SK-N-SH (cell line): ENCODE measurements at places on chromosomes 4 and X. TPM values are rescaled to one million over a fixed set of nuclear protein-coding genes. Genes with fewer than 3 reads are reported as not detected.

DNA sequence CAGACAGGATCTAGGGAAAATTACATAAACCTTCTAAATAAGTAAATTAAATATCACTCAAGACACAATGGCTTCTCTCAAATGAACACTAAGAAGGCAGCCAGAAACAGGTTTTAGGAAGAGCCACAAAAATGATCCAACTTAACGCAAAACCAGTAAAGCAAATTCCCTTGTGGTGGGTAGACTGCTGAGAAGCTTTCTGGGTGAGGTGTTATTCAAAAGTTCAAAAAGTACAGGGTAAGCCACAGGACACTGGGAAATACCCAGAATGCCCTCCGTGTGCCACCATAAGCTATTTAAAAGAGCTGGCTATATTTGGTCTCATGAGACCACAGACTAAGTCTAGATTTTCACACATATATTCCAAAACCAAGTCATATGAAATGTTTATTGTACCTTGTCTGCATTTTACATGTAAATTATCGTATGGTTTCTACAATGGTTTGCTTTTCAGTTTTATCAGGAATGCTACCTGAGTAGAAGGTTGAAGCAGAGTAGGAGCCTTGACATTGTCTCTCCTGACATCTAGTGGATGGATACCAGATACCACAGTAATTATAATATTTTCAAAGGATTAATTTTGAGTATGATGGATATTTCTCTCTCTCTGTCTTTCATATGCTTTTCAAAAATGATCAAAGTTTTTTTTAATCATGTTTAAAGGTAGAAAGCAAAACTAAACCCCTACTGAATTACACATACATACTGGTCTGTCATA lies 109.3 kb upstream of the KLHL13 start:
- no peaks in the 10 kb centered on the region for H3K27me3 ChIP-seq
- peaks cover 10% of the 10 kb centered on the region for H3K4me1 ChIP-seq
- H3K36me3 ChIP-seq: no peaks in the 10 kb centered on the region
- peak; percentile 35 for DNase-seq

DNA sequence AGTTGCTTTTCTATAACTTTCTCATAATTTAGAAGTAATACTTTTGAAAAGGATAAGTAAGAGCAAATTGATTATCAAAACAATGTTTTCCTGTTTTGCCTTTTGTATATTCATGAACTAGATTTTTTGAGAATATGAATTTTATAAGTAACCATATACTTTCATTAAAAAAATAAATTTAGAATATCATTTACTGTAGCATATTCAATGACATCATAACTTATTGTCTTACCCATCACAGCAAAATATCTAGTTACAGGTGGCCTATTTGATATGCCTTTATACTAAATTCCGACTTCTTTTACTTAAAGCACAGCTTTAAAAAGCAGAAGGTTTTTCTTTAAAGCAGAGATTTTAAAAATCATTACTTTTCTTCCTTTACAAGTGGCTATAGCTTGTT lies 20.1 kb downstream of the BLTP1 start:
- H3K4me3 ChIP-seq: no peak overlapping the region
- DNase-seq: no peak
- no peaks in the 10 kb centered on the region for H3K4me1 ChIP-seq
- no peak overlapping the region for H3K27ac ChIP-seq
- H3K36me3 ChIP-seq: peaks cover 24% of the 10 kb centered on the region

CRLF2 gene
- polyA plus RNA-seq: not detected in 2 replicates

ADH4 gene
- polyA plus RNA-seq: not detected in 2 replicates

DNA sequence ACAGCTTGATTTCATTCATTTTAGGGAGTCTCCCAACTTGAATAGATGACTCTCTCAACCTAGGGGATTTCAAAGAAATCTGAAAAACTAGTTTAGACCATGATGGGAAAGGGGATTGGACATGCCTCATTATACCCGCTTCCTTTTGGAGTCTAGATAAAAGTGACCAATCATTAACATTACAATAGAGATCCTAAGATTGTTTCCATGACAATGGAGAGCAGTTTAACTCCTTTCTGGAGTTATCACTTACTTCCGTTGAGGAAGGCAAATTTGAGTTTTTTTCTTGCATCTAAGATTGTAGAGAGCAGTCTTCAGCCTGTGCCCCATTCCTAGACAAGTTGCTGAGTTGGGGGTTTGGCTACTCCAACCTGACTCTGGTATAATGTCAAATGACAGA lies 11.4 kb upstream of the IL15 start:
- H3K4me1 ChIP-seq: no peaks in the 10 kb centered on the region
- no peaks in the 10 kb centered on the region for H3K36me3 ChIP-seq
- DNase-seq: no peak
- H3K4me3 ChIP-seq: no peak overlapping the region

DNA sequence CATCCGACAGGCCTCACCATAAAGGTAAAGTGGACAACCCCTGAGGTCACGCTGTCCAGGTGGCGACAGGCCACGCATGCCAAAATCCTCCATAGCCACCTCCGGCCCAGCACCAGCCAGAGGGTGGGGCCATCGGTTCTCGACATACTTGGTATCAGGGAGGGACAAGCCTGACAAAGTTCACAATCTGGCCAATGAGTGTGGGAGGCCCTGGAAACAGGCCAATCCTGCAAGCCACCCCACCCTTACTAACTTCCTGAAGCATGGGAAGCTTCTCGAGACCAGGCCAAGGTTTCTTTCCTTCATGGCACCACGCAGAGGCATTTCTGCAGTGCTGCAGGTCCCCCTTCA lies 73.8 kb downstream of the MTMR1 start:
- H3K36me3 ChIP-seq: no peaks in the 10 kb centered on the region; the same call in 1 of the 2 replicates
- H3K4me3 ChIP-seq: no peak overlapping the region
- DNase-seq: no peak
- H3K27me3 ChIP-seq: peaks cover 13% of the 10 kb centered on the region; the same call in 1 of the 2 replicates
- H3K27ac ChIP-seq: no peak overlapping the region

DNA sequence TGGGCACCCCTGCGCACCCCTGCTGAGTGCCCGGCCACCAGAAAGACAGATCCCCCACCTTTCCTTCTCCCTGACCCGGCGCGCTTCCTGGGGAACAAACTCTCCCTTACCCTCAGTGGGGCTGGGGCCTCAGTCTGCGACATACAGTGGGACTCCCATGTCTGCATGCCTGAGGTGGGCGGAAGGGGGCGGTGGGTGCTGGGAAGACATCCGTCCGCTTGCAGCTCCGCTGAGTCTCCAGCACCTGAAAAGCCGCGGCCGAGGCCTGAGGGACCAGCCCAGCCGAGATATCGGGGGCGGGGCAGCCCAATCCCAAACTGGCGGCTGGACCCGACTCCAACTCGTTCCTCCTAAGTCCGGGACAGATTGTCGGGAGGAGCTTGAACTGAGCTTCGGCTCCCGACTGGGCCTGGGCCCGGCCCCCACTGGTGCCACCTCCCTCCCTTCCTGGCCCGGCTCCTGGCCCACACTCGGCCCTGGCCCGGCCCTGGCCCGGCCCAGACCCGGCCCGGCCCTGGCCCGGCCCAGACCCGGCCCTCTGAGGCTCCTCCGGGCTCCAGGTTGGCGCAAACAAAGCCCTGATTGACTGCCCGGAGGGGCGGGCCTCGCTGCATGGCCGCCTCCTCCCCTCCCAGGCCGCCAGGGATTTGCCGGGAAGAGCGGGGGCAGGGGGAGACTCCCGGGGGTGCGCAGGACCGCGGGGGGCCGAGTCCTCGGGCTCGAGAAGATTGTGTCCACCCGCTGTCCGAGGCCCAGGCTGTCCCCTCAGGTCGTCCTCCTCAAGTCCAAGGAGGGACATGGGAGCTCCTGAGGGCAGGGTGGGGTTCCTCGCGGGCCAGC lies 877 bp upstream of the SLC16A2 start:
- no peaks in the 10 kb centered on the region for H3K4me1 ChIP-seq
- H3K4me3 ChIP-seq: peak overlapping the region; percentile 56
- peak; percentile 78 for DNase-seq

- no peak for DNase-seq
- H3K36me3 ChIP-seq: no peaks in the 10 kb centered on the region
- no peaks in the 10 kb centered on the region for H3K4me1 ChIP-seq
- H3K27ac ChIP-seq: no peak overlapping the region
Measured at GRCh38 chrX:45868425-45868824, 667.7 kb upstream of the DIPK2B start.

DNA sequence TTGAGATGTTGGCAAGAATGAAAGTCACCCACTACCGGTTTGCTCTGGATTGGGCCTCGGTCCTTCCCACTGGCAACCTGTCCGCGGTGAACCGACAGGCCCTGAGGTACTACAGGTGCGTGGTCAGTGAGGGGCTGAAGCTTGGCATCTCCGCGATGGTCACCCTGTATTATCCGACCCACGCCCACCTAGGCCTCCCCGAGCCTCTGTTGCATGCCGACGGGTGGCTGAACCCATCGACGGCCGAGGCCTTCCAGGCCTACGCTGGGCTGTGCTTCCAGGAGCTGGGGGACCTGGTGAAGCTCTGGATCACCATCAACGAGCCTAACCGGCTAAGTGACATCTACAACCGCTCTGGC lies 12.3 kb downstream of the RPL9 start:
- no peak overlapping the region for H3K27ac ChIP-seq
- no peak for DNase-seq
- H3K36me3 ChIP-seq: peaks cover 15% of the 10 kb centered on the region
- no peaks in the 10 kb centered on the region for H3K27me3 ChIP-seq
- no peaks in the 10 kb centered on the region for H3K4me1 ChIP-seq
- no peak overlapping the region for H3K4me3 ChIP-seq

TCEAL7 gene
- 20.2 and 26.0 TPM in 2 replicates for polyA plus RNA-seq

SNCA gene
- polyA plus RNA-seq: 12.0 and 12.9 TPM in 2 replicates

DNA sequence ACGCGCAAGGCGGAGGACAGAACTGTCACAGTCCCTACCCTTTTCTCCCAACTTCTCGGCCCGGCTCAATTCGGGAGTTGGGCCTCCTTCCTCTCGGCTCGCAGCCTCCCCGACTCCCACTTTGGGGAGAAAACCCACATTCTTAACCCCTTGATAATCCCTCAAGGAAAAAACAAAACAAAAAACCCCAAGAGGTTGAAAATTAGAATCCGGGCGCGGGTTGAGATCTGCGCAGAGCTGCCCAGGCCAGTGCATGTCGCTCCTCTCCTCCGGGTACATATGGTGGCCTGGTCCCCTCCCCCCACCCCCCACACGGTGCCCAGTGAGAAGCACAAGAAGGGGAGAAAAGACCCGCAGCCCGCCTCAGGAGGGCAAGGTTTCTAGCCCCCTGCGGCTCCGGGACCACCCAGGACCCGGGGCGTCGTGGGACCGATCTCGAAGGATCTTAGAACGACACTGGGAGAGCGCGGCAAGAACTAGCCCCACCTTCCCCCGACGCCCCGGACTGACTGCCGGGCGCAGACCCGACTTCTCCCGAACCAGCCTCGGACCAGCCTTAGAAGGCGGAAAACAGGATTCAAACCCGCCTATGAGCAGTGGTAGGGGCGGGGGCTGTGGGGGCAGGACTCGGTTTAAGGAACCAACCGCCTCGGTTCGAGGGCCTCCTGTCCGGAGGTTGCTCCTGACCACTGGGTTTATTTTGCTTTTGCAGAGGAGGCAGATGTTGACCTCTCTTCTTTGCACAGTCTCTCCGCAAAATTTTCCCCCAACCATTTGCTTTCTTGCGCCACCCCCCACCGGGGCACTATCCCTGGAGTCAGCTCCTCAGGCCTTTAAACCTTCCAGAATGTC lies 2.5 kb upstream of the PDGFRA start:
- H3K27ac ChIP-seq: no peak overlapping the region; the same call in 1 of the 2 replicates
- H3K4me3 ChIP-seq: 0 out of 2 replicates have a peak overlapping the region, but pooled peaks have one; percentile 85
- H3K27me3 ChIP-seq: no peaks in the 10 kb centered on the region
- H3K4me1 ChIP-seq: peaks cover 20% of the 10 kb centered on the region; the same call in 1 of the 2 replicates
- DNase-seq: no peak

DKK2 gene
- polyA plus RNA-seq: 53.1 and 55.7 TPM in 2 replicates

DNA sequence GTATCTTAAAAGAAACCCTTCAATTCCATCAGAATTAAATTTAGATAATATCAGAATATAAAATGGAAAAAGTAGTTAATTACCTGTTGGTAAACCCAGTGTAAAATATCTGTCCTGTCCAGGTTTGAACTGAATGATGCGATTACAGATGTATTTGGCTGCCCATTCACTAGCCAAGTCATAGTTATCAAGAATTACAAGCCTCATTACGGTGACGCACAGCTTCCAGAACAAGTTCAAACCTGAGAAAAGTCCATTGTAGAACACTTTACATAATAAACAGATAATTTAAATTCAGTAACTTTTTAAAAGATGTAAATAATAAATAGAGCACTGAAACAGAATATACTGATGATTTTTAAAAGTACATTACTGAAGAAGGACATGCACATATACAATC lies 4.4 kb downstream of the GNPDA2 start:
- DNase-seq: no peak
- H3K36me3 ChIP-seq: 0 out of 2 replicates have a peak, but pooled peaks cover 5% of the 10 kb centered on the region
- no peaks in the 10 kb centered on the region; the same call in none of the 2 replicates for H3K4me1 ChIP-seq
- no peaks in the 10 kb centered on the region for H3K27me3 ChIP-seq

DNA sequence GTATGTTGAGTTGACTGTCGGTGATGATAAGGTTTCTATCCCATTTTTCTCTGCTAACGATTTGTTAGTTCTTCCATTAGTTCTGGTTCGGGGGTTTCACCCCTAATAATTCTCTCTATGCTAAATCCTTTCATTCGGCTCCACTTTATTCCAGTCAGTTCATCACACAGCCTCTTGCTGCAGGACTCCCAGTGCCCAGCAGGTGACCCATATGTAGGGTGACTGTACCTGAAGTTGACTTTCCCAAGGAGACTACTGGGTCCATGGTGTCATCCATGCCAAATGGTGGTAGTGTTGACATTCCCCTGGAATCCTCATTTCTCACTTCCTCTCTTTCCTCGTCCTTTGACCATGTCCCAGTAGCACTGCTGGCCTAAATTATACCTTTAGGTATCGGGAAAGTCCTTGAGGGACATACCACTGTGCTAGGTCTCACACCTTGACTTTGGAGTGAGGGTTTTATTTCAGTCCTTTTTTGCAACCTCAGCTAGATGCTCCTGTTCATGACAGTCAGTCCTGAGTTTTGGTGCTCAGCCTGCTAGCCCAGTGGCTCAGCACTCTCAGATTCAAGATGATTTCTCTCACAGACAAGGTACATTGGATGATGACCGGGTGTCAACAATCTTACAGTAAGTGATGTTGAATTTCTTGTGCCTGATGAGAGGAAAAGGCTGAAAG lies 105.1 kb upstream of the ARHGAP24 start:
- H3K36me3 ChIP-seq: no peaks in the 10 kb centered on the region
- no peak overlapping the region for H3K27ac ChIP-seq
- no peak overlapping the region for H3K4me3 ChIP-seq
- no peaks in the 10 kb centered on the region for H3K4me1 ChIP-seq
- no peak for DNase-seq

- H3K27ac ChIP-seq: no peak overlapping the region
- peaks cover 31% of the 10 kb centered on the region for H3K27me3 ChIP-seq
- DNase-seq: no peak
Measured at GRCh38 chr4:73945140-73945539, 36.7 kb downstream of the PF4 start.

GAGE12H gene
- polyA plus RNA-seq: not detected in 2 replicates

GRCh38 chrX:148774276-148774675 lies 273.9 kb downstream of the AFF2 start:
- H3K36me3 ChIP-seq: no peaks in the 10 kb centered on the region
- no peaks in the 10 kb centered on the region for H3K4me1 ChIP-seq
- no peak for DNase-seq
- H3K27me3 ChIP-seq: no peaks in the 10 kb centered on the region
- H3K4me3 ChIP-seq: no peak overlapping the region
